Aortic smooth muscle cell (primary cell): ENCODE measurements at places on chromosomes 5 and 9. TPM values are rescaled to one million over a fixed set of nuclear protein-coding genes. Genes with fewer than 3 reads are reported as not detected.

PCDHB6 gene
- total RNA-seq = 0.13 and 0.37 TPM in 2 replicates

PPP2R2B gene
- total RNA-seq = 0.75 and 0.79 TPM in 2 replicates

SGCD gene
- total RNA-seq = 16.9 and 37.3 TPM in 2 replicates

CRB2 gene
- not detected in 2 replicates for total RNA-seq

EDIL3 gene
- total RNA-seq = 467 and 512 TPM in 2 replicates

NOXA1 gene
- total RNA-seq = 0.53 and 0.56 TPM in 2 replicates

IL5 gene
- total RNA-seq = not detected in 2 replicates

ZBTB43 gene
- total RNA-seq = 12.9 and 14.0 TPM in 2 replicates

ISL1 gene
- 0.13 and 0.25 TPM in 2 replicates for total RNA-seq

IDNK gene
- total RNA-seq = 8.7 and 9.9 TPM in 2 replicates

EXD3 gene
- total RNA-seq = 7.1 and 8.6 TPM in 2 replicates

LCN2 gene
- not detected in 2 replicates for total RNA-seq

SPRY4 gene
- total RNA-seq = 16.5 and 16.8 TPM in 2 replicates

PCDHGA3 gene
- total RNA-seq = 2.0 and 2.9 TPM in 2 replicates

SIT1 gene
- total RNA-seq = 0.25 and 0.53 TPM in 2 replicates

HAND1 gene
- not detected in 2 replicates for total RNA-seq
